EH (cell line): ENCODE measurements at places on chromosomes 16 and 17.
A peak's percentile ranks its signal among the peaks of the same experiment; 100 is the strongest.

DNA sequence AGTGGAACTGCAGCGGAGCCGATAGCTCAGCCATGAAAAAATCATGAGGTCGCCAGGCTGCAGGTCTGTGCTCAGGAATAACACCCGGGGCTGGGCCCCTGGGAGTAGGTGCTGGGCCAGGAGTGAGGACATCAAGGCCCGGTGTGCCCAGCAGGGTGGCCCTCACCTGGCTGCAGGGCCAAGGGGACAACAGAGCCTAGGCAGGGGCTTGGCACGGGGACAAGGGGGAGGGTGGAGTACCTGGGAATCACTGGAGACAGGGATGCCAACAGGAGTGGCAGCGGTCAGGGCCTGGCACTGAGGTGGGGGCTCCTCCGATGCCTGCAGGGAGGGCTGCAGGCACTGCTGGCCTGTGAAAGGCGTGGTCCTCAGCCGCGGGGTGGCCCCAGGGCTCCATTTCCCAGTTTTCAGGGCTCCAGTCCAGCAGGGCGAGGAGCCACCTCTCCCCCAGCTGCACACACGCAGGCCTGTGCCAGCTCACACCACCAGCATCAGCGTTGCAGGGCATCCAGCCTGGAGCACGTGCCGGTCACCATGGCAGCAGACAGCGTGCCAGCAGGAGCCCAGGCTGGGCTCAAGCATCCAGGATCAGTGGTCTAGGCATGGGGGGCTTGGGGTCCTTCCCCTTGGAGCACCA is 4.7 kb upstream of the FSCN2 start:
- peak; percentile 37 for DNase-seq

GRCh38 chr16:1145383-1146100 is 7.4 kb upstream of the CACNA1H start:
- DNase-seq = no peak

- DNase-seq = peak; percentile 75
Observed at GRCh38 chr16:30786936-30787612, at the start of gene ZNF629. ZNF629 (minus strand) TSS chr16:30787205; CDS start chr16:30784482, 2,723 bp downstream.

- no peak for DNase-seq
Observed at GRCh38 chr17:36808180-36808661, 129.1 kb upstream of the LHX1 start.

GRCh38 chr16:1950047-1950446 is 4.4 kb downstream of the RPL3L start:
- no peak for DNase-seq

DNA sequence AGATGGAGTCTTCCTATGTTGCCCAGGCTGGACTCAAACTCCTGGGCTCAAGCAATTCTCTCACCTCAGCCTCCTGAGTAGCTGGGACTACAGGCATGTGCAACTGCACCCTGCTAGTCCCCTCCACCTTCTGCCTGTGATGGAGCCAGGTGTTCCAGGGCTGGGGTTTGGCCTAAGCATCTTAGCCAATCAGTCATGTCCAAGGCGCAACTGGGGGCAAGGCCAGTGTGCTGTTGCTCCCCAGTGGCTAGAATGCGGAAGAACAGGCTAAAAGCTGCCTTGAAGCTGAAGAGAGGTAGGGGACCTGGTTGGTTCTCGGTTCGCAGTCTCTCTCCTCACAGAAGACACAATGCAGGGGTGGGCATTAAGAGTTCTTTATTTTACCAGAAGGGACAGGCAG is 18.6 kb downstream of the FLOT2 start:
- DNase-seq = peak; percentile 59

GRCh38 chr17:13638855-13639458 is 37.2 kb upstream of the HS3ST3A1 start:
- peak; percentile 74 for DNase-seq

DNA sequence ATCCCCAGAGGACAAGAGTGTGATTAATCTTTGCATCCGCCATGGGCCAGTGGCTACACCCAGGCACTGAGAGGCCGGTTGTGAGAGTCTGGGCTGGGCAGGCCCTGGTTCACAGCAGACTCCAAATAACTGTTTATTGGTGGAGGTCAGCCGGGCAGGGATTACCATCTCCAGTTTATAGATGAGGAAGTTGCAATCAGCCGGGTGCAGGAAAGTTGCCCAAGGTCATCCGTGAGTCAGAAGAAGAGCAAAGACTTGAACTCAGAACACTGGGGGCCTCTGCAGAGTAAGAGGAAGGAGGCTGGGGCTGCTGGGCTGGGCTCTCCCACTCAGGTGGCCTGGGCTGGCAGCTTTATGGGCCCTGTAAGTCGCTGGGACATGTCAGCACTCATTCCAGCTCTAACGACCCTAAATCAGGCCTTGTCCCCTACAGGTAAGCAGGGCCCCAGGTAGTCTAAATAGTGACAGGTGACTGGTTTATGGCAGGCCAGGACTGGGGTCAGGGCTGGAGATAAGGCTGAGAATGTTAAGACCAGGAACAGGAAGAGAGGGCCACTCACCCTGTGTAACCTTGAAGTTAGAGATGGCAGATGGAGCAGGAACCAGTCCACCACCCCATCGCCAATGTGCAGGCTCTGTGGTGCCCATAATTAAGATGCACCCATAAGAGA is 2.1 kb upstream of the CA4 start:
- no peak for DNase-seq

DNA sequence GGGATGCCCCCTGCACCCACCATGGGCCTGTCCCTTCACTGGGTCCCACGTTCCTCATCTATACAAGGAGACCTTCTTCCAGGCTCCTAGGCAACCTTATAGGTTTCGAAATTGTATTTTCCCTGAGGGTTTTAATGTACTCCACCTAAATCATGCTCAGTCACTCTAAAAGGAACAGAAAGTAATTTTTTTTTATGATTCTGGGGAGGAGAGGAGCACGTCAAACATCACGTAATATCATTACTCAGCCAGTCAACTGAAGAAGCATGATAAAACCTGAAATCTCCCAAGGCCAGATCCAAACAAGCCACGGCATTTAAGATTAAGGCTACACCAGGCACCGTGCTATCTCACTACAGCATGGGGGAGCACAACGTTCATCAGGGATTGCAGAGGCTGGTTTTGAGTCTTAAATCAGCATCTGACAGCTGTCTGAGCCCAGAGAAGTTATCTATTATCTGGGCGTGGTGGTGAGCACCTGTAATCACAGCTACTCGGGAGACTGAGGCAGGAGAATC is 3.9 kb upstream of the TMEM114 start:
- no peak for DNase-seq

- no peak for DNase-seq
Observed at GRCh38 chr17:8145811-8146210, 6.4 kb downstream of the PER1 start.

GRCh38 chr17:614653-615546 is 99.7 kb downstream of the VPS53 start:
- DNase-seq = peak; percentile 81

DNA sequence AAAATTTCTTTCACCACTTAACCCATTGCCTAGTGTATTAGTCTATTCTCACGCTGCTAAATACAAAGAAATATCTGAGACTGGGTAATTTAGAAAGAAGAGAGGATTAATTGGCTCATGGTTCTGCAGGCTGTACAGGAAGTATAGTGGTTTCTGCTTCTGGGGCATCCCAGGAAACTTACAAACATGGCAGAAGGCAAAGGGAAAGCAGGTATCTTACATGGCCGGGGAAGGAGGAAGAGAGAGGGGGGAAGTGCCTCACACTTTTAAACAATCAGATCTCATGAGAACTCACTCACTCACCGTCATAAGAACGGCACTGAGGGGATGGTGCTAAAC is 931.4 kb upstream of the SOX9 start:
- no peak for DNase-seq

- DNase-seq = no peak
Observed at GRCh38 chr17:80883831-80884735, 107.6 kb upstream of the CHMP6 start.

GRCh38 chr16:81212830-81213465 is 25.5 kb upstream of the BCO1 start:
- no peak for DNase-seq

GRCh38 chr17:60641126-60641525 is 36.5 kb upstream of the BCAS3 start:
- peak; percentile 81 for DNase-seq

- DNase-seq = no peak
Observed at GRCh38 chr17:10716218-10716617, 13.6 kb downstream of the TMEM220 start.

DNA sequence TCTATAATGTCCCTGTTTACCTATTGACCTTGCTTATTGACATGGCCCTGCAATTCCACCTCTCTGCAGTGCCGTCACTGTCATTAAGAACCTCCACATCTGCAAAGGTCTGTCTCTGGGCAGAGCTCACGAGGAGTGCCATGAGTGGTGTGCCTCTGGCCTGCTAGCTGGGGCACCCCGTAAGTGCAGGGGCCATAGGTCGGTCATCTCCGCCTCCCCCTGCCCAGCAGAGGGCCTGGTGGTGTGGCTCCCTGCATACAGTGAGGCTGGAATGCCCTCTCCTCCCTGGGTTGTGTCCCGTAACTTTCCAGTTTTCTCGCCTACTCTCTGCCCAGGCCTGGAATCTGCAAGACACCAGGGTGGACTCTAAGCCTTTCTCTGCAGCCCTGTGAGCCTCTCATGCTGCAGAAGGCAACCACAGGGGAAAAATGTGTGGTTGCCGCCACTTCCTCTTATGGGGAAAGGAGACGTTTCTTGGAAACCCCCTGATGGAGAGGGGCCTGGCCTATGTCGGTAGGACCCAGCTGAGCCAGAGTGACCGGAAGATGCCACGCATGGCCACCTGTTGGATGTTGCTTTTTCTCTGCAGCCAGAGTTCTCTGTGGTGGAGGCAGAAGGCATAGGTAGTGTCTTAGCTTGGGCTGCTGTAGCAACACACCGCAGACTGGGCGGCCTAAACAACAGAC is 2.7 kb upstream of the SNX20 start:
- DNase-seq = no peak

- no peak for DNase-seq
Observed at GRCh38 chr16:77549876-77550275, 115.0 kb upstream of the ADAMTS18 start.

GRCh38 chr16:57959121-57959520 is 11.8 kb downstream of the CNGB1 start:
- DNase-seq = no peak

GRCh38 chr17:48131216-48131824 is 23.8 kb downstream of the SNX11 start:
- peak; percentile 70 for DNase-seq

GRCh38 chr17:74825952-74826719 is 33.5 kb downstream of the GRIN2C start:
- no peak for DNase-seq
